ENCODE measurements at places on chromosomes 6 and 20.
A peak's percentile ranks its signal among the peaks of the same experiment; 100 is the strongest.

- DNase-seq = no peak
Observed at GRCh38 chr6:1597924-1598323, 11.8 kb upstream of the FOXC1 start.

DNA sequence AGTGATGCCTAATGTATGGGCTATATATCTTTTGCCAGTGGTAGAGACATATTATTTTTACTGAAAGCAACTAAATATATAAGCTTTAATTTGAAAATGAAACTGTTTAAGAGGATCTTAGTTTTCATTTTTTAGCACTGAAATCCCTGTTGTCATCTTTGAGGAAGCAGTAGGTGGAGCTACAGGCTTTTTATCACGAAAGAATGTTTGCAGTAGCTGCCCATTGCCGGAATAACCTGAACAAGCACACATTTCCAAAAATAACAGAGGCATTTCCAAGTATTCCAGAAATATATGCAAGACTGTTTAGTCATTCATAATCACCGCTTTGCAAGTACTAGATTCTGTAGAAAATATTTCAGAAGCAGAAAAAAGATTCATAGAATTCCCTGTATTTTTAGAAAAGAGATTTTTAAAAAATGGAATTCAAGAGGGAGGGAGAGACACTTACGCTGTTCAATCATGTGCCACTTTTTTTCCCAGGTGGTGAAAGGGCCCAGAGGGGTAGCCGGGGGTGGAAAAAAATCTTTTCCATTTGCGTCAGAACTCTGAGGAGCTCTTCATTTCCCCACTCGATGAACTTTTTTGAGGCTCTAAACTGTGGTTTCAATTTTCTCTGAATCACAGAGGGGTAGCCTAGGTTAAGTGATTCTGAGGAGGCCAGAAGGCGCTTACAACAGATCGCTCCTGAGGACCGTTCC is 142.5 kb upstream of the FERMT1 start:
- DNase-seq = no peak

GRCh38 chr6:138981416-138981815 is 6.6 kb downstream of the REPS1 start:
- DNase-seq = no peak

DNA sequence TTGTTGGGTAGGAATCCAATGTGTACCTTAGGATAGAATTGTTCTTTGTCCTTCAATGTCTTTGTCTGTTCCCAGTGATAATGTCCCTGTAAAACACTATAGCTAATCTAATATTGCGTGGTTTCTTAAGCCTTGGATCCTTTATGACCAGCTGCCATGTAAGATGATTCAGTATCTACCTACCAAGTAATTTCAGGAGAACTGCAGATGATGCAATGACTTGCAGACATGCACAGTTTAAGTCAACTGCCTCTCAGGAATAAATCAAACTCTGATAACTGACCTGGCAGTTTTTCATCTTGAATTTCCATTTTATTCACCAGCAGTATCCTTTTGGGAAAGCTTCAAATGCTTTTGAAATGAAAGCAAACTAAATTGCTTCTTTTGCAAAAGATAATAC is 157.8 kb downstream of the TPBG start:
- no peak for DNase-seq

GRCh38 chr20:59350330-59351156 is 50.1 kb downstream of the EDN3 start:
- no peak for DNase-seq

DNA sequence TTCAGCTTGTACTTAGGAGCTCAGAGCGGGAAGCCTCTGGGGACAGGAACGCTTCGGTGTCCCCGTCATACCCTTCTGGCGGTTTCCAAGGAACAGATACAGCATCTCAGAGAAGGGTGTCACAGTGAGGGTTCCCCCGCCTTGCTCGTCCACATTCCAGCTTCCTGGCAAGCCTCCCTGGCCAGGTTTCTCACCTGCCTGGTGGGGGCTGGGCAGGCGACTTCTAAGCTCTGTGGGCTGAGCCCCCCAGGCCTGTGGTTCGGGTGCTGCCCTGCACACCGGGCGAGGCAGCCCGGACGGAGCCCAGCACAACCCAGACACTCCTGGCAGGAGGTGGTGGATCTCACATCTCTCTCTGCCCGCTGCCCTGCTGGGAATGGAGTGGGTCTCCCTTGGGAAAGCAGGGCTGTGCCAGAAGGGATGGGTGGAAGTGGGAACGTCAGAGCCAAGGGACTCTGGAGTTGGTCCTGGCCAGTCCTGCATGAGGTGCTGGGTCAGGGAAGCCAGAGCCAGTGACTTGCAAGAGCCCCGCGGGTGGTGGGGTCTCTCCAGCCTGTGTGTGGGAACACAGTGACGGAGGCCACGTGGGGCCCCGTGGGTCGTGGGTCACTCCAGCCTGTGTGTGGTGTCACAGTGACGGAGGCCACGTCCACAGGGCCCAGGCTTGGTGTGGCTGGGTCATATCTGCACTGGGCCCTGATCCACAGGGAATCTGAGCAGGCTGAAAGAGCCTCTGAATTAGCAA is 47.7 kb upstream of the SMOC2 start:
- no peak for DNase-seq

DNA sequence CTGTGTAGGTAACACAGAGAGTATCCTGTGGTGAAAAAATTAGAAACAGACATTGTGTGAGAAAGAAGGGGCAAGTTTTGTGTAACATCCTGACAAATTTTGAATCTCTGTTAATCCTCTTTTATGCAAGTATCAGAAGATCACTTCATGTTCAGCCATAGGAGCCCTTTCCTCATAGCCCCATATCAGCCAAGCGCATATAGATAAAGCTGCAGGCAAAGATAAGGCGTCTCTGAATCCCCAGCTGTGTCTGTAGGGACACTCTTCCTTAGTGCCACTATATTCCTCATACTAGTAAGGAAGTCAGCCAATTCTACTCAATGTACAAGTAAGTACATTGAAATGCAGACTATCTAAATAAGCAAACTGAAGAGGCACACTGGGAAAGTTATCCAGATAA is 22.3 kb downstream of the HTR1E start:
- no peak for DNase-seq

GRCh38 chr6:154361476-154361875 is 4.9 kb upstream of the IPCEF1 start:
- DNase-seq = no peak

GRCh38 chr20:2361035-2361593 is 19.6 kb upstream of the TGM6 start:
- DNase-seq = no peak

GRCh38 chr6:3426091-3426926 is 30.5 kb downstream of the SLC22A23 start:
- no peak for DNase-seq

DNA sequence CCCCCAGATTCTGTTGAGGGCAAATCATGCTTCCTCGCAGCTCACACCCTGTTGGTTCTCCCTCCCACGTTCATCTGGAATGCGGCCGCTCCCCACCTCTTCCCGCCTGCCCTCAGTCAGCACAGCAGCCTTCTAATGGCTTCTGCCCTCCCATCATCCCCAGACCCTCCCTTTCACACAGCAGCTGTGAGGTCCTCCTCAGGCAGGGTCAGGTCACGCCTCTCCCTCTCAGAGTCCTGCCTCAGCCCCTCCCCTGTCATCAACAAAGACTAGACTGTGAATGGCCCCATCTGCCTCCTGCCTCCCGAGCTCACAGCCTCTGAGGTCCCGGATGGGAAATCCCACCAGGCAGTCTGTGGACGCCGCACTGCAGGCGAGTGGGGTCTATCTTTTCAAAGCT is 7.9 kb upstream of the BHLHE23 start:
- peak; percentile 46 for DNase-seq

- DNase-seq = no peak
Observed at GRCh38 chr6:39204160-39204495, 25.1 kb downstream of the KCNK5 start.

GRCh38 chr20:10498200-10498599 is 63.1 kb downstream of the SLX4IP start:
- DNase-seq = no peak

GRCh38 chr6:127348028-127348661 is 4.7 kb upstream of the ECHDC1 start:
- no peak for DNase-seq

- no peak for DNase-seq
Observed at GRCh38 chr6:5246141-5247097, 14.3 kb downstream of the LYRM4 start.

- no peak for DNase-seq
Observed at GRCh38 chr6:106882138-106882537, 92.4 kb downstream of the CD24 start.

DNA sequence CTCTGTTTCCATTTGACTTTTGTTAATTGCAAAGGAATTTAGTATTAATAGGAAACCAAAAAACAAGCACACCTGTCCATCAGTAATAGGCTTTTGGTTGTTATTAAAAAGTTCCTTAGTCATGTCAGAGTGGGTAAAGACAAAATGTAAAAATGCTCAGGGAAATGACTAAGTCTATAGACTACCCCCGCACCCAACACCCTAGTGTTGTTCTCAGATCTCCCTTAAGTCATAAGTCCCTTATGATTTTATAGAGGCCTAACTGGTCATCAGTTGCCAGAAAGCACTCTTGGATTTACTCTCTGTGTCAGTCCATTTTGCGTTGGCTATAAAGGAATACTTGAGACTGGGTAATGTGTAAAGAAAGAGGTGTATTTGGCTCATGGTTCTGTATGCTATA is 52.8 kb downstream of the MAP3K4 start:
- DNase-seq = no peak

- no peak for DNase-seq
Observed at GRCh38 chr6:47360388-47360787, 50.7 kb upstream of the TNFRSF21 start.

DNA sequence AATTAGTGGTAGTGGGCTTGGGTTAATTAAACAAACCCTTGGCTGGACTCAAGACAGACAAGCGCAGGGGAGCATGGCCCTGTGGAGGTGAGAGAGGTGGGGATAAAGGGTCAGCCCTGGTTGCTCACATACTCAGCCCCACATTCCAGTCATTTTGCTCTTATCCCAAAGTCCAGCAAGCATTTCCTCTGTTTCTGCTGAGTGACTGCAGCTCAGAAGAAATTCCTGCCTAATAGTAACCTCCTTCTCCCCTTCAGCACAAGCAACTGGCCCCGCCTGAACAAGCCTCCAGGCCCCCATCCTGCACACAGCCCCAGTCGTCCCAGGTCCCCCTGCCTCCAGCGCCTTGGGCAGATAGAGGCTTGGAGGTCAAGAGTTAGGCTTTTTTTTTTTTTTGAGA is 3.6 kb upstream of the TFEB start:
- no peak for DNase-seq

DNA sequence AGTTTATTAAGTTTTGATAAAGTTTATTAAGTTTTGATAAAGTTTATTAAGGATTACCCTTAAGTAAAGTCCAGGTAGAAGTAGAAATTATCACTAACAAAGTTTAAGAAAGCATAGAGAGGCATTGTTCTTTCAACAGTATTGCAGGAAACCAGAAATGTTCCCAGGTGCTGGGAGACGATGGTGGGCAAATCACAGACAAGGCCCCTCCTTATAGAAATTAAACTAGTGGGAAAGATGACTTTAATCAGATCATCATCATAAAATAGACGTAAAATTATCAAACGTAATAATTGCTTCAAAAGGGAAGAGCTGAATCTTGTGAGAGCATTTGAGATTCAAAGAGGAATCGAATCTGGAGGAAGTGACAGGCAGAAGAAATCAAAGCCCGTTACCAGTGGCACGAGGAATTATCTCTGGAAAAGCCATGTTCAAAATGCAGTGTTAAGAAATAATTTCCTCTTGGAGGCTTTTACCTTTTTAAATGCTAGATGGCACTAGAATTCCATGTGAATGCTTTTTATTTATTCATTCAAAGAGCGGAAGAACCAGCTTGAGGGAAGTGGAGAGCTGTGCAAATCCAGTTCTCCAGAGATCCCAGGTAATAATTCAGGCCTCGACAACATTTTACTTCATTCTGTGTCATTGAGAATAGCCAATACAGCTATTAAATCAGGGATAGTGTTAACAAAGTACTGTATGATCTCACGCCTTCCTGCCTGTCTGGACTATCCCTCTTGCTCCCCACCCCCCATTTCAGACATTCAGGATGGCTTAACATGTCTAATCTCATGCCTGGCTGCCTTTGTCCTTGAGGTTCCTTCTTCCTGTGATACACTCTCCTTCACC is 1.0 kb upstream of the APMAP start:
- DNase-seq = no peak

- no peak for DNase-seq
Observed at GRCh38 chr6:17621003-17621402, 20.9 kb downstream of the FAM8A1 start.
